ENCODE measurements at places on chromosomes 3 and 15.
A peak's percentile ranks its signal among the peaks of the same experiment; 100 is the strongest.

DNA sequence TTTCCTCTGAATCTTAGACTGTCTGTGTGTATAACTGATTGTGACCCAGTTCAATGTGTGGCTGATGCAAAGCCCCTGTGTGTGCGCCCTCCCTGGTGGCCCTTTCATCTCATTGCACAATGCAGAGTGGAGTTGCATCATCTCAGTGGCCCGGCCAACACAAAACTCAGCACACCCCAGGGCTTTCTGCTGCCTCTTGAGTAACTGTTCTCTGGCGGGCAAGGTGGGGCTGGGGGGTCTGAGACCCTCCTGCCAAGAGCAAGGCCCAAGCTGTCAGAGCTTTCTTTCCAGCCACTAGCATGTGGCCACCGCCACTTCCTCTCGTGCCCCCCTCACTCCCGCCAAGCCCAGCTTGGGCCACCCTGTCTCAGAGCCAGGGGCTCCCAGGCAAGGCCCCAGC is 80.7 kb upstream of the ALDH1L1 start:
- DNase-seq: no peak

GRCh38 chr15:34206011-34206410 is 3.9 kb downstream of the KATNBL1 start:
- DNase-seq: peak; percentile 5

DNA sequence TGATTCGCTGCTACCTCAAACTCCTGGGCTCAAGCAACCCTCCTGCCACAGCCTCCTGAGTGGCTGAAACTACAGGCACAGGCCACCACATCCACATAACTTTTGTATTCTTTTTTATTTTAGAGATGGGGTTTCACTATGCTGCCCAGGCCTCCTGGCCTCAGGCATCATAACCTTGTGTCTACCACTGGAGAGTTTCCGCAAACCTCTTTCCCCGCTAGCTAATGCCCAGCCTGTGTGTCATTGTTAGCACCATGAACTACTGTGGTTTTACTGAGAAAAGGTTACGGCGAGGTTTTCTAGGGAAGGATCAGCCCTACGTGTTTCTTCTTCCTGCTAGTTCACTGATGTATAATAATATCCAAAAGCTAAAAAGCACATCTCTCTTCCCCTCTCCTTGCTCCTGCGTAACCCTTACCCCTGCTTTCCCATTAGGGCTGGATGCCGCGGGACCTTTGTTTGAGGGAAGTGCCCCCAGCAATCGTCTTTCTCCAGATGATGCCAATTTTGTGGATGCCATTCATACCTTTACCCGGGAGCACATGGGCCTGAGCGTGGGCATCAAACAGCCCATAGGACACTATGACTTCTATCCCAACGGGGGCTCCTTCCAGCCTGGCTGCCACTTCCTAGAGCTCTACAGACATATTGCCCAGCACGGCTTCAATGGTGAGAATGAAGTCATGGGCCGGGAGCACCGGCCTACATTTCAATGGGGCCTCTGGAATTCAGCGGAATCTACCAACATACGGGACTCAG is 113.7 kb downstream of the LIPC start:
- DNase-seq: no peak

DNA sequence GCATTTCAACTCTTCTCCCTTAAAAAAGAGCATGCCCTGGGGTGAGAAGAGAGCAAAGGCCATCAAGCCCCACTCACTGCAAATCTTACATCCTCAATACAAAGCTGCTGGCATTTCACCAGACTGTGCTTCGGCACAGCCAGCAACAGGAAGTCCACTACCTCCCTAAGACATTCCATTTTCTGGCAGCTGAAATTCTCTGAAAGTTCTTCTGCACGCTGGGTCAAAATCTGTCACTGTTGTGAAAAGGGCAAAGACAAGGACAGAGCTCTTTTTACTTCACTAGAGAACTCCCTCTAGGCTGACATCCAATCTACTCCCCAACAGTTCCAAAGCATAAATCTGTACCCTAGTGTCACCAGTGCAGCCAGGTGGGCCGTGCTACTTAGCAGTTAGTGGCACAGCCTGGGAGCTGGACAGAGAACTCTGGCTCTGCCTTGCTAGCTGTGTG is 6.3 kb downstream of the MTMR10 start:
- peak; percentile 40 for DNase-seq

DNA sequence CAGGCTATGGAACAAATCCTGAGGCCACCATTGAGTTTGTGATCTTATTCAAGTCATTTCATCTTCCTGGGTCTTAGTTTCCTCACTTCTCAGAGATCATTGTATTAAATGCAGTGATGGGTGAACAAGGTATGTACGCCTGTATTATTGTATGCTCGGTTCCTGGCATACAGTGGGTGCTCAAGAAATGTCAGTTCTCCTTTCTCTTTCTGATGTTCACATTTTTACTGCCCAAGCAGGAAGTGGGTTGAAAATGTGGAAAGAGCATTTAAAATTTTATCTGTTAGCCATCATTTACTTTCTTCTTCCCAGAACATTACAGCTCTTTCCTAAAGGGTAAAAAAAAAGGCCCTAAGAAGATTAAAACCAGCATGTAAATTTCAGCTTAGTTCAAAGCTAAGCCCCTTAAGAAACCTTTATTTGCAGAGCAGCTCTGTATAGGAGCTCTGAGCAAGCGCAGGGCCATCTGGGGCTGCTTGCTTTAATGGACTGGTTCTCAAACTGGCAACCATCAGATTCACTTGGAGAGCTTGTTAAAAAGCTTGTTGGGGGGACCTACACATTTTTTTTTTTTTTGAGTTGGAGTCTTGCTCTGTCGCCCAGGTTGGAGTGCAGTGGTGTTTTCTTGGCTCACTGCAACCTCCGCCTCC is 179.4 kb downstream of the CHST2 start:
- DNase-seq: no peak

GRCh38 chr3:185561374-185561943 is 9.1 kb upstream of the LIPH start:
- DNase-seq: no peak

- DNase-seq: no peak
Measured at GRCh38 chr3:59411694-59412093, 361.9 kb upstream of the CFAP20DC start.

DNA sequence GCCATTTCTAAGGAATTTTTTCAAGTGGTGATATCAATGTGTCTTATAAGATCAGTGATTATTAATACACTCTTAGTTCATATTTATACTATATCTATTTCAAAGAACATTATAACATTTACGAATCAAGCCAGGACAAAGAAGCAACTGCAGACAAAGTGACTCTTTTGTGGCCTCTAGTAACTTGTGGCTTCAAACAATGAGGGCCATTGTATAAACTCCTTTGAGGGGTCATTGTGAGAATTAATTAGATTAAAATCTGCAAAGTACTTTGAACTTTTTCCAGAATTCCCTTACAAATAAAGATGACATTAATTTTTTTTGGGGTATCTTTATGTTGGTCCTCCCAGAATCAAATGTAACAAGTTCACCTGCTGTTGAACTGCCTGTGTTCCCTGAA is 12.3 kb upstream of the SLC30A4 start:
- DNase-seq: no peak

- DNase-seq: no peak
Measured at GRCh38 chr3:141104151-141104821, 53.1 kb downstream of the SPSB4 start.

DNA sequence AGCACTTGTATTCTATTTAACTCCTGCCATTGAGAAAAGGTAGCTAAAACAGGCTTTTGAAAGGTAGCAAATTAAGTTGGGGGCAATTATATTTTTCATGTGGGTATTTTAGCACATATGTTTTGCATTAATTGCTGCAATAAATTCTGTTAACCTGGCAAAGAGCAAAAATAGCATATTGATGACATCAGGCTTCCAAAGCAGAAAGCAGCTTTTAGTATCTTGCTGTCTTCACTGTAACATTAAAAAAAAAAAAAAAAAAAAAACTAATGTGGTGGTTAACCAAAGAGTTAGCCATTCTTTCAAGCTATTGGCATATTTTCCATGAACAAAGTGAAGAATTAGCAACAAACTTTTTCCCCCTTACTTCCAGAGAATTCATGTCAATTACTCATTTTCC is 9.1 kb downstream of the EPHA3 start:
- DNase-seq: no peak

DNA sequence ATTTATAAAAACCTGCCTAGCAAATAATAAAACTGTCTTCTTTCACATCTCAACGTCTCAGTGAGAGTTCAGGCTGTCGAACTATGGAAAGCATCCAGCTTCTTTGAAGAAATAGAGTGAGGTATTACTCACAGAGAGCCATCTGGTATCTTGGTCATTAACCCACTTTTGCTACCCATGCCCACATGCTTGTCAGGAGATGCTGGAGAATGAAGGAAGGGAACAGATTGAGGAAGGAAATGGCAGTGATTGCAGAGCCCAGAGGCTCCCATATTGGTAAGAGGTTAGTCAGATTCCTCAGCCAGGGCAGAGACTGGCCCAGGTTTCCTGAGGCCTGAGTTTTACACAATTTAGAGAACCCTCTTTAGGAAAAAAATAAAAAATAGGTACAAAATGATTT is 119.1 kb downstream of the B3GALNT1 start:
- no peak for DNase-seq

GRCh38 chr3:29335438-29335837 is 54.6 kb downstream of the RBMS3 start:
- peak; percentile 94 for DNase-seq

- DNase-seq: no peak
Measured at GRCh38 chr15:90838139-90838538, 30.2 kb upstream of the FURIN start.
